ENCODE measurements at places on chromosomes 4 and X.

GRCh38 chrX:114134465-114134864 is 449.4 kb upstream of the HTR2C start:
- no peak for DNase-seq

GRCh38 chr4:128225148-128225547 is 62.5 kb downstream of the PGRMC2 start:
- DNase-seq: no peak

GRCh38 chrX:104310090-104310489 is 55.4 kb upstream of the ESX1 start:
- no peak for DNase-seq

DNA sequence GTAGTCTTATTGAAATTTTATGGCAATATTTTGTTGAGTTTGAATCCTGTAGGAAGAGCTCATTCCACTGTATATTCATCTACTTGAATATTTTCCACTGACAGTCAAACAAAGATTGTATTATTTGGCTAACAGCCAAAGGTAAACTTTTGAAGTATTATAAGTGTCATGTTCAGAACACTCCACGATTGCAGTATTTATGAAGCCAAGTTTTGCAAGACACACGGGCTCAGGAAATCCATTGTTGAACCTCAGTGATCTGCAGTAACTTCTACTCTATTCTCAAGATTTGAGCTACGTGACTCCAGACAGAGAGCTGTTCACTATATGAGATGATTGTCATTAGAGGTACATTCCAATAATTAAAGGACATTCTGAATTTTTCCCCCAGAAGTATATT is 302.7 kb upstream of the ADGRL3 start:
- no peak for DNase-seq

DNA sequence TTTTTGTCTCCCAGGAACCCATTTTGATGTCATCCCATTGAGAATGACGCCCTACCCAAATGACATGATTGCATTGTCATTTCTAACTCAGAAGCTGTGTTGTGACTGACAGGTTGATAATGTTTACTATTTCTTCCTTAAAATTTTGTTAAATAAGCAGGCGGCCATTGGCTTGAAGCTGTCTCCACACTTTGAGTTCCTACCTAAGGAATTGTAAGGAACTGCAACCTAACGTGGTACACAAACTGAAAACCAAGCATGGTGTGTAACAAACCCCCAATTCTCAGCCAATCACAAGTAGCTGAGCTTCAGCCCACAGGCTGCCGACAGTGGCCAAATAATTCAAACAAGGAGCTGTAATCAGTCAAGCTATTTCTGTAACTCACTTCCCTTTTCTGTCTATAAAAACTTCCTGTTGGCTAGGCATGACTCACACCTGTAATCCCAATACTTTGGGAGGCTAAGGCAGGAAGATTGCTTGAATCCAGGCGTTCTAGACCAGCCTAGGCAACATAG is 2.9 kb upstream of the MND1 start:
- no peak for DNase-seq

Data from testis (tissue), 5 donors.